ENCODE measurements at places on chromosomes 12 and 14. TPM values are rescaled to one million over a fixed set of nuclear protein-coding genes. Genes with fewer than 3 reads are reported as not detected.

CCDC175 gene
- 0.34 TPM for total RNA-seq

DNA sequence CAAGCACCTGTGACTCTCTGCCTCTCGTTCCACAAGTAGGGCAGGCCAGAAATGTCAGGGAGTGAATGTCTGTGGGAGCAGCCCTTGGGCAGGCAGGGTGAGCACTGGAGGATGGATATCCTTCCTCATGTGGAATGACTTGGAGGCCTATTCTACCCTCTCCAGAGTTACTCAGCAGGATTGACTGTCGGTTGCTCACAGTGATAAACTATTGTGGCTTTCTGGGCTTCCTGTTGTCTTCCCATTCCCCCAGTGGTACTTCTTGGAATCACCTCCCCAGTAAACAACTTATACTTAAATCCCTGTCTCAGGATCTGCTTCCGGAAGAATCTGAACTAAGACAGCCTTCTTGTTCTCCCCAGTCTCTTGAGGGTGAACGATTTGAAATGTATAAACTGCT, 79.6 kb upstream of the MANSC4 start:
- DNase-seq: no peak

TMEM233 gene
- total RNA-seq: not detected

- peak; percentile 16 for DNase-seq
These were observed 49.7 kb downstream of the FAM222A start for GRCh38 chr12:109763201-109763841.

DNA sequence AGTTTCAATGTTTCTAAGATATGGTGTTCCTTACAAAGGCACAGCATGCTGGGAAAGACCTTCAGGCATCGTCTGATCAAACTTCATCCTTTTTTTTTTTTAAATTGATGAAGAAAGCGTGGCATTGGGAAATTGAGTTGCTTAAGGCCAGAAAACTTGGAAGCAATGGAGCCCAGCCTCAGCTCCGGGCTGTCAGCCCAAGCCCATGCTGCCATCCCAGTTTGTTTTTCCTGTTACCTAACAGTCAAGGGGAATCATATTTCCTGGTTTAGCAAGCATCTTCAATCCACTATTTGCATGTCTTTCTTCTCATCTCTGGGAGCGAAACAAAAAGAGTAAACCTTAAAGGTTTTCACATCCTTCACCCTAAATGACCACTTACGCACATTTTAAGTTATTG, 200.2 kb downstream of the CHST11 start:
- DNase-seq: no peak

DNA sequence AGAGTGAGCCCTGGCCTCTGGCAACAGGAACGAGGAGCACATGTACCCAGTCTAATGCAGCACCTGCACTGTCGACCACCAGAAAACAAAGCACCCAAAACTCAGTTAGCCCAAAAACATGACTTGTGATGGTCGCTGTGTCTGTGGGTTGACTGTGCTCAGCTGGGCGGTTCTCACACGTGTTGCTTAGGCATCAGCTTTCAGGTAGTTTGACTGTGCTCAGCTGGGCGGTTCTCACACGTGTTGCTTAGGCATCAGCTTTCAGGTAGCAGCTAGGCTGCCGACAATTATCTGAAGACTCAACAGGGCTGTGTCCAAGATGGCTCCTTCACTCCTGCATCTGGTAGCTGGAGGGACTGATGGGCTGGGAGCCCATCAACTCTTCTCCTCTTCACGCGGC, 1.2 kb upstream of the LRCOL1 start:
- no peak for DNase-seq

ITGB7 gene
- total RNA-seq: 11.4 TPM

GRCh38 chr12:92759634-92760268, 57.0 kb downstream of the PLEKHG7 start:
- DNase-seq: peak; percentile 40

DNA sequence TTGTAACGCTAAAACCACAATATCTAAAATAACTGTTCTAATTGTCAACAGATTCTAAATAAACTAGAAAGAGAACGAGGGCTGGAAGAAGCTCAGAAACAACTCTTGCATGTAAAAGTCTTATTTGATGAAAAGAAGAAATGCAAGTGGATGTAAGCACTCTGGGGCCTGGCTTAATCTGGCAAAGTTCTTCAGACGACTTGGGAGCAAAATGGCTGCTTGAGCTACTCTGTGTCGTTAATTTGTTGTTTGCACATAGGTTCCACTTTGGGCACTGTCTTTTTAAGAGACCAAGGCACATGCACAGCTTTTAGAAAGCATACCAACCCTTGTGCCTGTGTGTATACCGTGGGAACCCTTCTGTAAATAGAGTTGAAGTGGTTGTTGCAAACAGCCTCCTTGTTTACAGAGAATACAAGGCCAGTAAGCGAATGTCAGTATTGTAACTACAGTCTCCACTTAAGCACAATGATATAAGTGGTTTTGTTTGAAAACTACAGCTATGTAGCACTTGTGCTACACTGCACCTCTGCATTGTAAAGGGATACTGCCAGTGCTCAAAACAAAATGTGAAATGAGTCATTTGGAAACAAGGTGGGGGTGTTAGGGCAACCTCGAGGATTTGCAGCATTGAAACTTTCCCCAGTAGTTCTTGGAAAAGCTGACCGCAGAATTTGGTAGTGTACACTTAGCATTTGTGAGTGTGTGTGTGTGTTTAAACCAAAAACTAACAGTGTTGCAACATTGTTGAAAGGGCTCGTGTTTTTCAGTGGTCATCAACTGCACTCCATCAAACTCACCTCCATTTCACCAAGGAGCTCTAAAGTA, 154.3 kb downstream of the CEP83 start:
- no peak for DNase-seq

GRCh38 chr12:91507754-91508153, 325.1 kb upstream of the DCN start:
- DNase-seq: no peak

DNA sequence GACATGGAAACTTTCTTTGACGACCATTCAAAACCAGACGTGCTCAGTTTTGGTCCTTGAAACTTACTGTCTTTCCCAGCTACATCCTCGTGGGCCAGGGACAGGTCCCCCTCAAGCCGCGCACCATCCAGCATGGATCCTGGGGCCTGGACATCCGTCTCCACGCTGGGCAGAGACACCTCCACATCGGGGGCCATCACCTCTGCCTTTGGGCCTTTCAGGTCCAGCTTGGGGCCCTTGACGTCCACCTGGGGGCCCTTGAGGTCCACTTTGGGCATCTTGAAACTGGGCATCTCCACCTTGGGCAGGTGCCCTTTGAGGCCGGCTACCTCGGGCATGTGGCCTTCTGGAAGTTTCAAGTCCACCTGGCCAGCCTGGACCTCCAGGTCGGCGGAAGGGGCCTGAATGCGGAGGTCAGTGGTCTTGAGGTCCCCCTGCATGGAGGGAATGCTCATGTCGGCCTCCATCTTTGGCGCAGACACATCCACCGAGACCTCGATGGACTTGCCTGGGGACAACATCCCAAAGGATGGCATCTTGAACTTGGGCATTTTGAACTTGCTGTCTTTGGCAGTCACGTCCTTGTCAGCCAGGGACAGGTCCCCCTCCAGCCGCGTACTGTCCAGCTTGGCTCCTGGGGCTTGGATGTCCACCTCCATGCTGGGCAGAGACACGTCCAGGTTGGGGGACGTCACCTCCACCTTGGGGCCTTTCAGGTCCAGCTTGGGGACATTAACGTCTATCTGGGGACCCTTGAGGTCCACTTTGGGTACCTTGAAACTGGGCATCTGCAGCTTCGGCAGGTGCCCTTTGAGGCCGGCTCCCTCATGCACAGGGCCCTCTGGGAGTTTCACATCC, 17.1 kb downstream of the PLD4 start:
- no peak for DNase-seq
